Lung (tissue), 17 donors: ENCODE measurements at places on chromosomes 4 and X. TPM values are rescaled to one million over a fixed set of nuclear protein-coding genes. Genes with fewer than 3 reads are reported as not detected.
A peak's percentile ranks its signal among the peaks of the same experiment; 100 is the strongest.

Gene NPNT
- total RNA-seq, result 160 TPM

Gene GPC4
- total RNA-seq, result 38.6 TPM

Gene CXorf51A
- not detected for total RNA-seq

DNA sequence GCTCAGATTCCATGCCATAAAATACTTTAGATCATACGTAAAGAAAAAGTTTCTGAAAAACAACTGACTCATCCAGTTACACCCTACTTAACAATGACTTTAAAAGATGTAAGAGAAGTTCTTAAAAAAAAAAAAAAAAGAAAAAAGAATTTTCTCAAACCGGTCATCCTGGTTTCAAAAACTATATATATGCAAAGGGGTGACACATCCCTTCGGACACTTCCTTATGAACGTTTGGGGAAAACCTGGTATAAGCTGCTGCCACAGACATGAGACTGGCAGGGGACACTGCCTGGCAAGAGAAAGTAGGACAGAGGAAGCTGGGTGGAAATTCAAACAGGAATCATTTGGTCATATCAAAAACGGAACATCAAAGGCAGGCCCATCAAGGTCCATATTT is 81.2 kb upstream of the PRSS48 start:
- H3K4me3 ChIP-seq, result no peak overlapping the region
- peaks cover 3% of the 10 kb centered on the region for H3K36me3 ChIP-seq
- DNase-seq, result no peak
- H3K27me3 ChIP-seq, result no peaks in the 10 kb centered on the region
- peak overlapping the region; percentile 59 for H3K27ac ChIP-seq

Gene DCHS2
- total RNA-seq, result 1.0 TPM

Gene FOXR2
- total RNA-seq, result not detected

DNA sequence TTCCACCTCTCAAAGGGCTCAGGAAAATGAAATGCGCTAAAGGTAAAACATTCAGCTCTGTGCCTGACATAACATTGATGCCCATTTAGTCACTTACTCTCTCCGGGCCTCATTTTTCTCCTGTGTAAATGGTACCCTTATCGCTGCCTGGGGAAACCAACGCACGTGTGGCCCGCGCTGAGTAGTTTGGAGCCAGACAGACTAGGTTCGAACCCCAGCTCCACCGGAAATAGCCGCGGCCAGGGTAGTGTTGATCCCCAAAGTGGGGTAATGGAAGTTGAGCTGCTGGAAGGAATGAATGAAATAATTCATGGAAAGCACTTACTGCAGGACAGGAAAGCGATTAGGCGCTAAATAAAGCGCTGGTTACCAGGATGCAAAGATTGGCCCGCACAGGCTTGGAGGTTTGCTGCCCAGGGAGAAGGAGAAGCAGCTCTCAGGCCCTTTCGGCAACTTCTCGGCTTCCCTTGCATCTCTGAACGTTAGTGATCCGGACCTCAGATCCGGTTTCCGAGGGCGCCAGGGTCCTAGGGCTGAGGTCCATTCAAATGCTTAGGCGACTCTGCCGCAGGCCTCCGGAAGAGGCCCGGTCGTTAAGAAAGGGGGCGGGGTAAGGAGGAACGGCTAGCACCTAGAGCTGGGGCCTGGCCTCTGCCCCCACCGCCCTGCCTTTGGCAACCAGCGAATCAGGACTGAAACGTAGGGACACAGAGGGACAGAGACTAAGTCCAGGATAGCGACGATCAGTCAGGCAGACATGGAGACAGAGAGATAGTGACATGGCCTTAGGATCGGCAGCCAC is 13.3 kb downstream of the NKX3-2 start:
- H3K4me3 ChIP-seq, result no peak overlapping the region
- no peaks in the 10 kb centered on the region for H3K36me3 ChIP-seq
- peaks cover 97% of the 10 kb centered on the region for H3K27me3 ChIP-seq
- no peak overlapping the region for H3K27ac ChIP-seq
- H3K4me1 ChIP-seq, result peaks cover 15% of the 10 kb centered on the region

GRCh38 chr4:3483471-3483921 is 20.4 kb downstream of the DOK7 start:
- DNase-seq, result no peak
- no peaks in the 10 kb centered on the region for H3K4me1 ChIP-seq
- H3K27me3 ChIP-seq, result no peaks in the 10 kb centered on the region

Gene CT45A3
- total RNA-seq, result not detected

- peak; percentile 13 for DNase-seq
- peak overlapping the region; percentile 77 for H3K27ac ChIP-seq
These were observed 648 bp downstream of the GRK4 start for GRCh38 chr4:2963966-2964471.

Gene CT45A10
- not detected for total RNA-seq

DNA sequence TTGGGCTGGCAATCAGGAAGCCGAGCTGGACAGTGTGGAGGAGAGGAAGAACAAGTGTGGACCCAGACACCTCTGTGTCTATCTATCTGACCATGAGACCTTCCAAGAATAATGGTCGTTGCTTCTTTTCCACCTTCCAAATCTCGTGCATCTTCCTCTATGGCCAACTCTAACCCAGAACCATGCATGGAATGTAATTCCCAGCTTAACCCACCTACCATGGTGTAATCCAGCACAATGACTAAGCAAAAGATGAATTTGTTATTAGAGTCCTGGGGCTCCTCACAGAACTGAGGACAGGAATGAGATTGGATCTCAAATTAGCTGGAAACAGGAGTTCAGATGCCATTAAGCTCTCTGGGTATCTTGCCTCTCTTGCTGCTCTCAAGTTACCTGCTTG is 17.4 kb upstream of the TMEM184C start:
- no peak overlapping the region for H3K4me3 ChIP-seq
- no peak for DNase-seq
- no peaks in the 10 kb centered on the region for H3K36me3 ChIP-seq
- no peak overlapping the region for H3K27ac ChIP-seq
- no peaks in the 10 kb centered on the region for H3K4me1 ChIP-seq
- no peaks in the 10 kb centered on the region for H3K27me3 ChIP-seq

- H3K36me3 ChIP-seq, result no peaks in the 10 kb centered on the region
- H3K27ac ChIP-seq, result no peak overlapping the region
- no peak overlapping the region for H3K4me3 ChIP-seq
- no peaks in the 10 kb centered on the region for H3K4me1 ChIP-seq
- DNase-seq, result no peak
These were observed 175.3 kb downstream of the TSPAN5 start for GRCh38 chr4:98482847-98483806.

Gene MCF2
- 0.37 TPM for total RNA-seq

Gene CXCL10
- total RNA-seq, result 3.8 TPM

Gene CTSO
- total RNA-seq, result 58.3 TPM

Gene TCEAL6
- not detected for total RNA-seq

DNA sequence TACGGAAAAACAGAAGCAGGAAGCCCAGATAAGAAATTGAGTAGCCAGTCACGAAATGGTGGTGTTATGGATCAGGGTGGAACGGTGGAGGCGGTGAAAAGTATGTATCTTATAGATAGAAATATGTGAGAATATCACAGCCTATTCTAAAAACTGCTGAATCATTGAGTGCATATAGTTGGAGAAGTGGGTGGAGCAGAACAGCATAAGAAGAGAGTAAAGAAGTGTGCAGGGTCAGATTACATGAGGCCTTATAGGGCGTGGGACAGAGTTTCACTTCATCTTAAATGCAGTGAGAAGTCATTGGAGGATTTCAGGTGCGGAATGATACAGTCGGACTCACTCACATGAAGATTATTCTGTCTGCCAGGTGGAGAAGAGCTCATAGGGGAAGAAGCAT is 293.1 kb downstream of the TRIML1 start:
- H3K27me3 ChIP-seq, result no peaks in the 10 kb centered on the region
- no peak overlapping the region for H3K27ac ChIP-seq
- no peaks in the 10 kb centered on the region for H3K4me1 ChIP-seq
- no peak overlapping the region for H3K4me3 ChIP-seq

DNA sequence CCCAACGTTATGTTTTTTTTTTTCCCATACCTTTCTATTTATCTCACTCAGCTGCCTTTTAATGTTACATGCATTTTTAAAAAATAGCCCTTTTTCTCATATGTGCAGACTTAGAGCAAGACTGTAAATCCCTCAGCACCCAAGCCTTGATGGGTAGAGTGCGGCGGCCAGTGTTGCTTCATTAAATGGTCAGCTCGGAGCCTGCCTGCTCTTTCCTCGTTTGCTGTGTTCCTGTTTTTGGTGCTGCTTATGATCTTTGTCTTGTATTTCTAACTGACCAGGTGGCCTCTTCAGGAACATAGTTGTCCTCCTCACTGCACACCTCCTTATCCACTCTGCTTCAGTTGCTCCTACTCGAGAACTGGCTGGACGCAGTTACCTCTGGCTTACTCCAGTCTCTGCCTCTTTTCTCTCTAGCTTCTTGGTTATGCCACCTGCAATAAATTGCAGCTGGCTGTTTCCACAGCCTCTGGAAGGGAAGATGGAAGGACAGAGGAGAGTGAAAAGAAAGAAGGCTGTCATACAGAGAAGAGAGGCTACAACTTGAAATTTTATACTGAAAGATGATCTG is 10.7 kb downstream of the RBPJ start:
- no peaks in the 10 kb centered on the region for H3K27me3 ChIP-seq
- no peaks in the 10 kb centered on the region for H3K4me1 ChIP-seq
- H3K36me3 ChIP-seq, result no peaks in the 10 kb centered on the region

Gene TEX13C
- total RNA-seq, result not detected

DNA sequence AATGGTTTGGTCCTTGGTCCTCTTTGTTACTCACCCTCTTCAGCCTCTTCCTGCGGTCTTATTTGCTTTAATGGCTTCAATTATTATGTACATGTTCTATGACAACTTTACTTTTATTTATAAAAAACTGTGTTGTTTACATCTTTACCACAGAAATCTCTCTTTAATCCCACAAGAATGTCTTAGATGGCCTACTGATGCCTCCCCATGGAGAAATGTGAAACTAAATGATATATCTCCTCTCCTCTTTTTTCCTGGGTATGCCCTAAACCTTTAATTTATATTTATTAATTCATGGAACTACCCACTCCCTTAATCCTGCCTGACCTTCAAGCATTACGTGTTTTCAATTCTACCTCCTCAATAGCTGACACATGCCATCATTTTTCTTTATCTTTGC is 573.2 kb downstream of the CENPC start:
- no peak for DNase-seq
- H3K27ac ChIP-seq, result no peak overlapping the region
- no peak overlapping the region for H3K4me3 ChIP-seq
- H3K36me3 ChIP-seq, result no peaks in the 10 kb centered on the region

Gene RNF113A
- total RNA-seq, result 13.5 TPM

GRCh38 chrX:13955095-13955647 is 74.5 kb downstream of the GEMIN8 start:
- H3K27ac ChIP-seq, result no peak overlapping the region
- H3K27me3 ChIP-seq, result no peaks in the 10 kb centered on the region
- H3K36me3 ChIP-seq, result no peaks in the 10 kb centered on the region
- H3K4me3 ChIP-seq, result no peak overlapping the region
- H3K4me1 ChIP-seq, result no peaks in the 10 kb centered on the region

- H3K27me3 ChIP-seq, result no peaks in the 10 kb centered on the region
- no peak overlapping the region for H3K27ac ChIP-seq
- DNase-seq, result no peak
- H3K4me3 ChIP-seq, result no peak overlapping the region
These were observed 156.4 kb upstream of the WDR1 start for GRCh38 chr4:10273030-10273429.
